ENCODE measurements at places on chromosomes 5 and 9. TPM values are rescaled to one million over a fixed set of nuclear protein-coding genes. Genes with fewer than 3 reads are reported as not detected.

DNA sequence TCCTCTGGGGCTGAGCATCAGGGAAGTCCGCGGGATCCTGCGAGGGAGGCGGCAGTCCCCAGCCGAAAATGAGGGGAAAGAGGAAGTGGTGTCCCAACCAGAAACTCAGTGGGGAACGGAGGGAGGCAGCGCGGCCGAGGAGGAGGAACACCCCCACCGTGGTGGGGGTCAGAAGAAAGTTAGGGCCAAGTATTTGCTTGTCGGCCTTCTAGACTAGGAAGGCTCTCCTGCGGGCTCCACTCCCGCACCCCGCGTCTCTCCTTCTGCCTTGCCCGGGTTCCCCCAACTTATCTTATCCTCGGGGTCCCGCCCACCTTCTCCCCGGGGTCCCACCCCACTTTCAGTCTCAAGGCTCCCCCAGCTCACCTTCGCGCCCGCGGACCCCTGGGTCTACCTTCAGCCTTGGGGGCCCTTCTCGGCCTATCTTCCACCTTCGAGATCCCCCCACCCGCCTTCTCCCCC lies 557 bp upstream of the PHF2 start:
- DNase-seq: no peak
- H3K36me3 ChIP-seq: no peaks in the 10 kb centered on the region
- no peaks in the 10 kb centered on the region for H3K27me3 ChIP-seq
- H3K4me1 ChIP-seq: peaks cover 42% of the 10 kb centered on the region

DNA sequence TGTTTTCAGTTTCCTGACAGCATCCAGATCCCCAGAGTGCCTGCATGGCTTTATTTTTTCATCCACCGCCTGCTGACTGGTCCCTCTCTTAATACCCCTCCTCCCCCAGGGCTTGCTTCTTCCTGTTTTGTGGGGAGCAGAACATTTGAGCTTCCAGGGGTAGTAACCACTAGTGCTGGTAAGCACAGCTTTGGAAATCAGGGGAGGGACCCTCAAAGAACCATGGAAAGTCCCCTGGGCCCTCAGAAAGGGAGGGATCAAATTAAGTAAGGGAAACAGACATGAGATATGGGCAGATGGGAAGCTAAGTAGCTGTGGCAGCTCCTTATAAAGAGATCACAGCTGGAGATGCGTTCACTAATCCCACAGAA lies 26.8 kb downstream of the GRIA1 start:
- H3K4me3 ChIP-seq: no peak overlapping the region
- no peaks in the 10 kb centered on the region for H3K4me1 ChIP-seq
- no peak overlapping the region for H3K27ac ChIP-seq
- DNase-seq: no peak
- no peaks in the 10 kb centered on the region for H3K27me3 ChIP-seq

DNA sequence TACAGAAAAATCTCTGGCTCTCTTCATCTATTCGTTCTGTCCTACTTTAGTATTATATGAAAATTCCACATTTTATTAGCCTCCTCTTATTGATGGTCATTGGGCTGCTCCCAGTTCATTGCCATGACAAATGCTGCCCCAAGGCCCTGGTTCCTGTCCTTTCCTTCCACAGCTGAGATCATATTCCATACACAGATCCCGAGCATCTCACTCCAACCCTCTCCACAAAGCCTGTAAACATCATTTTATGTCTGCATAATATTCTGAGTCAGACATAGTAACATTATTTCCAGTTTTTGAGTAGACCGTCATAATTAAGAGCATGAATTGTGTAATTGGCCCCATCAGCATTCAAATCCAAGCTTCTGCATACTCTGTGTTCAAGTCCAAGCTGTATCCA lies 86.3 kb downstream of the MVB12B start:
- H3K27ac ChIP-seq: no peak overlapping the region
- peaks cover 46% of the 10 kb centered on the region for H3K36me3 ChIP-seq
- no peaks in the 10 kb centered on the region for H3K27me3 ChIP-seq
- no peaks in the 10 kb centered on the region for H3K4me1 ChIP-seq
- DNase-seq: no peak
- H3K4me3 ChIP-seq: no peak overlapping the region

ALG2 gene
- 46.2 TPM for total RNA-seq

DNA sequence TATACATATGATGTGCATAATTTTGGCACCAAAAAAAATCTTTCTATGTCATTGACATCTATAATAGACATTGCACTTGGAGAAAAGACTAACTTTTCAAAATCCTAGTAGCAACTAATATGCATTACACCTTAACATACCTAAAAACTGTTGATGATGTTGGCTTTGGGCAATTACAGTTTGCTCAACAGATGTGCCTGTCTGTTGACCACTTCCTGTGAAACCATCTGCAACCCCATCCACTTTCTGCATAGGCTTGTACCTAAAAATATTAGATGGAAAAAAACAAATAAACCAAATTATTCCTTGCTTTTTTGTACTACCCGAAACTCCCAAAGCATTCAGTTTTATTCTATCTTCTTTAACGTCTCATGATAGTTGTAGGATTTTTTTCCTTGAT lies 248.6 kb downstream of the RFX3 start:
- no peak for DNase-seq
- no peaks in the 10 kb centered on the region for H3K4me1 ChIP-seq
- H3K27ac ChIP-seq: no peak overlapping the region
- H3K4me3 ChIP-seq: no peak overlapping the region

GRCh38 chr5:147712598-147712997 lies 69.9 kb downstream of the JAKMIP2 start:
- no peak overlapping the region for H3K4me3 ChIP-seq
- no peaks in the 10 kb centered on the region for H3K27me3 ChIP-seq
- H3K4me1 ChIP-seq: no peaks in the 10 kb centered on the region
- no peak overlapping the region for H3K27ac ChIP-seq
- no peaks in the 10 kb centered on the region for H3K36me3 ChIP-seq
- no peak for DNase-seq

GRCh38 chr5:33468775-33469435 lies 28.1 kb downstream of the TARS1 start:
- no peaks in the 10 kb centered on the region for H3K27me3 ChIP-seq
- H3K4me1 ChIP-seq: no peaks in the 10 kb centered on the region
- H3K4me3 ChIP-seq: no peak overlapping the region
- DNase-seq: no peak
- no peak overlapping the region for H3K27ac ChIP-seq
- H3K36me3 ChIP-seq: peaks cover 59% of the 10 kb centered on the region

- no peak for DNase-seq
- H3K4me3 ChIP-seq: no peak overlapping the region
- no peaks in the 10 kb centered on the region for H3K27me3 ChIP-seq
These were observed 43.2 kb downstream of the PSMB7 start for GRCh38 chr9:124372038-124372437.

GTF3C5 gene
- total RNA-seq: 66.9 TPM

POLR3G gene
- total RNA-seq: 7.3 TPM

DNA sequence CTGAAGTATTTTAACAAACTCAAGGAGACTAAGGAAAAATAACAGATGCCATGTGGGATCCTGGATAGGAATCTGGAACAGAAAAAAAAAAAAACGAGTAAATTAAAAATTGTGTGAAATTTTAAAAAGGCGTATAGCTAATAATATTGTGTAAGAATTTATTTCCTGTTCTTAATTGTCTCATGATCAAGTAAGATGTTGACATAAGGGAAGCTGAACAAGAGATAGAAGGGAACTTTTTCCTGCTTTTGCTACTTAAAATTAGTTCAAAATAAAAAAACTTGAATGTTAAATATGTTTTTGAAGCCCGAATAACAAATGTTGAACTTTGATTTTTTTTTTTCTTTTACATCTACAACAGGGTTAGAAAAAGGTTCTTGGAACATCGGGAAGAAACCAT lies 10.5 kb downstream of the SNAPC3 start:
- H3K27ac ChIP-seq: no peak overlapping the region
- H3K36me3 ChIP-seq: peaks cover 48% of the 10 kb centered on the region
- H3K4me3 ChIP-seq: no peak overlapping the region
- H3K27me3 ChIP-seq: no peaks in the 10 kb centered on the region

SPATA31C1 gene
- total RNA-seq: not detected

- H3K4me3 ChIP-seq: no peak overlapping the region
- no peaks in the 10 kb centered on the region for H3K27me3 ChIP-seq
- DNase-seq: no peak
These were observed 794.5 kb downstream of the EFNA5 start for GRCh38 chr5:106876298-106876622.

PCDHB9 gene
- 0.18 TPM for total RNA-seq

DNA sequence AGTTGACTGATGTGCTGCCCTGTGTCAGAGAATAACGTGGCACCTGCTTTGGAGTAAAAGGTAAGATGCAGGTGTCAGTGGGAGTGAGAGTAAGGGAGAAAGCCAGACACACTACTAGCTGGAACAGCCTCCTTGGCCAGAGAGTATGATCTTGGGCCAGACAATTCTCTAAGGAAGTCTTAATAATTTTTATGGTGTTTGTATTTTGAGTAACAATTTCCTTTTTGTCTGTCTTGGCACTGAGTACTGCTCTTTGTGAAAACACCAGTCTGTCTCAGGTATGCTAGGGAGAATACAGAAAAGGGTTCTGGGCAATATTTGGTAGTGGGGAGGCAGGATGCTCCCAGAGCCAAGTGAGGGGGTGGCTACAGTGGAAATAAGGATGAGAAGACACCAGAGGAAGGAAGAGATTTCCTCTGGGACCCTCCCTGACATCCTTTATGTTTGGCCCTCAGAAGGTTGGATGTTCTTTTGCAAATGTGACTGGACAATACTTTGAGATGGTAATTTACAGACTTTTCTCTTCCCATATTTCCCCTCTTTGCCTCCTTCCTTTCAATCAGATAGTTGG lies 20.6 kb upstream of the PRDM6 start:
- no peaks in the 10 kb centered on the region for H3K36me3 ChIP-seq
- no peaks in the 10 kb centered on the region for H3K4me1 ChIP-seq
- H3K4me3 ChIP-seq: no peak overlapping the region
- no peak overlapping the region for H3K27ac ChIP-seq
- no peaks in the 10 kb centered on the region for H3K27me3 ChIP-seq
- DNase-seq: no peak

DNA sequence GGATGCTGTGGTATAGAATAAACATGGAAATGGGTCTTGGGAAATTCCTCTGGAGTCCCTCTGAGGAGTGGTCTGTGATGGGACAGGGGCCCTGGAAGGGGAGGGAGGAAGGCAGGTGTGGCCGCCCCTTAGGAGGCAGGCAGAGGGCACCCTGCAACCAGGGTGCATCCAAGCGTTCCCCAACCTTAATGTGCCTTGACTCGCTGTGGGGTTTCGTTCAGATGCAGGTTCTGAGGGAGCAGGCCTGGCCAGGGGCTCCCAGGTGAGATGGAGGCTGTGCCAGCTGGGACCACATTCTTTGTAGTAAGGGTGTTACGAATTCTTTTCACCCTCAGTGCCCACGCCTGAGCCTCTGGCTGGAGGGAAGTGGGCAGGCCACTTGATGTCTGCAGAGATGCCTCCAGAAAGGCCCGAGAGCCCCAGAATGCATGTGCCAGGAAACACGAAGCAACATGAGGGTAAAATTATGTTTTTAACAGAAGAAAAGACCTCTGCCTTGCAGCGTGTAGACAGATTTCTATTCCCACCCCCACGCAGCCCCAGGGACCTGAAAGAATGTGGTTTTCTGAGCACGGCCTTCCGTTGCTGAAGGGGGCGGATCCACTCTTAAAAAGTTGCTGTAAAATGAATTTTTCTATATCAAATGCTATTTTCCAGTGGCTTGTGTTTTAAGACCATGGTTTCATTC lies 150.4 kb upstream of the IER5L start:
- no peak for DNase-seq
- peaks cover 72% of the 10 kb centered on the region for H3K4me1 ChIP-seq
- H3K36me3 ChIP-seq: no peaks in the 10 kb centered on the region
- H3K27ac ChIP-seq: no peak overlapping the region
- H3K27me3 ChIP-seq: 0 out of 3 replicates have a peak, but pooled peaks cover 4% of the 10 kb centered on the region
- H3K4me3 ChIP-seq: no peak overlapping the region

- H3K36me3 ChIP-seq: no peaks in the 10 kb centered on the region
- H3K27me3 ChIP-seq: no peaks in the 10 kb centered on the region
- DNase-seq: no peak
- no peak overlapping the region for H3K27ac ChIP-seq
These were observed 95.3 kb upstream of the MRPS30 start for GRCh38 chr5:44713446-44713845.

All from HepG2 (cell line).